Activated CD4-positive, CD25-positive, alpha-beta regulatory T cell treated with anti-CD3 and anti-CD28 coated beads, Interleukin-2, amount 50 U/mL, for 16 hours (primary cell): ENCODE measurements at places on chromosomes 11 and 22.

DNA sequence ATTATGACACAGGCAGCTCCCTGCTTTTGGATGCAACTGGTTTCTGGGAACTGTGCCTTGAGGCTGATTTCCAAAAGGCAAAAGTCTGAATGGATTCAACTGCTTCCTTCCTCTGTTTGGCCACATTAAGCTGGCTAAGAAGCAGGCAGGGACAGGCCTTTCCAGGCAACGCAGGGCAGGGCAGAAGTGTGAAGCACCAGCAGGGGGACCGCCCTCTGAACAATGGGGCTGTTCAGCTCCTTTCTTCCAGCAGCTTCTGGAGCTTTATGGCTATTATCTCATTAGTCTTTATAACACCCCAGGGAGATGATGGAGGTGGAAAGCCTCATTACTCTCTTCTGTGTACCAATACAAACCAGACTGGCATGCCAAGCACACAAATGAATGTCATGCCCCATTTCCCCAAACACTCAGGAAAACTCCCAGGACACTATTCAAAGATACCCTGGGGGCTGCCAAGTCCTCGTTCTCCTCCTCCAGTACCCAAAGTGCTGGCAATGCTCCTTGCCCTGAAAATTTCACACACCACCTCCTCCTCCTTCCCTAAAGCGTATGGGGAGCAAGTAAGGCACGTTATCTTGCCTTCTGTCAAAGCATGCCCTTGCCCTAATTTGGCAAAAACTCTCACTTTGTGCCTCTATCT, 21.3 kb downstream of the MORC2 start:
- no peak for DNase-seq

GRCh38 chr11:102576350-102576749, 45.8 kb upstream of the MMP7 start:
- DNase-seq: no peak

DNA sequence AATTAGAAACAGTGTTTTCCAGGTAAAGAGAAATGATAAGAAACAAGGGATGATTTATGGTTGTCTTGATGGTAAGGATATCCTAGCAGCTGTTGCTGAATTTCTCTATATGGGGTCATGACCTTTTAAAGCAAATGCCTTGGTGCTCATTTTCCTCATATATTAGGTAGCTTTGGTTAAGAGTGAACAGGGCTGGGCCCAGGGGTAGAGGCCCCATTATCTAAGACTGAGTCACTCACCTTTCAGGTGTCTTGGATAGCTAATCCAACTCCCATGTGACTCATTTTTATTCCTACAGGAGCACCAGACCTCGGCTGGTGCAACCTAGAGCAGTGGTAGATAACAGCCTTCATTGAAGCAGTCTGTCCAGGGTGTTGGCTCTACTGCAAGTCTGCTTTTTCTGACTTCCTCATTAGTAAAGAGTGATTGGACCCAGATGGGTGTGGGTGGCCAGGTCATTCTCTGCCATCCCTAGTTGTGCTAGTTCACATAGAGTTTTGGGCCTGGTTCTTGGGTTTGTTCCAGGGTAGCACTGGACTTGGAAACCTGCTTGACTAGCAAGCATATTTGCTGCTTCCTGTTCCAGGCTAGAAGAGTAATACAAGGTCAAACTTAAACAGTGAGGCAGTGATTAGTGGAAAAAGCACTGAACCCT, 37.4 kb downstream of the CTNND1 start:
- DNase-seq: no peak

- no peak for DNase-seq
Observed at GRCh38 chr11:126793596-126793995, 207.0 kb downstream of the KIRREL3 start.

DNA sequence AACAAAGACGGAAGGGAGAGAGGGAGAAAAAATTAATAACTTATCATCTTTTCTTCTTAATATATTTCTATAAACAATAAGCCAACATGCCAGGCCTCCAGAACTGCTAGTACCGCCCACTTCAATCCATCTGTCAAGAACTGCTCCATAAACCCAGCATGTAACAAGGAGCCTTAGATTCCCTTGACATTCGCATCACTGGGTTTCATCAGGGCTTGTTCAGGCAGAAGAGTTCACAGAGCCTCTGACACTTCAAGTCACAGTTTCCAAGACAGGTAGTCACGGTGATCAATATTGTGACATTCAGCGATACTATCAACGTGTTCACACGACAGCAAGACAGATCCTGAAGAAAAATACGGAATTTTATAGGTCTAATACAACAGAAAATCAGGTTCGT, 61.7 kb downstream of the LARGE2 start:
- no peak for DNase-seq

GRCh38 chr11:125190566-125190965, 26.0 kb downstream of the PKNOX2 start:
- DNase-seq: no peak

DNA sequence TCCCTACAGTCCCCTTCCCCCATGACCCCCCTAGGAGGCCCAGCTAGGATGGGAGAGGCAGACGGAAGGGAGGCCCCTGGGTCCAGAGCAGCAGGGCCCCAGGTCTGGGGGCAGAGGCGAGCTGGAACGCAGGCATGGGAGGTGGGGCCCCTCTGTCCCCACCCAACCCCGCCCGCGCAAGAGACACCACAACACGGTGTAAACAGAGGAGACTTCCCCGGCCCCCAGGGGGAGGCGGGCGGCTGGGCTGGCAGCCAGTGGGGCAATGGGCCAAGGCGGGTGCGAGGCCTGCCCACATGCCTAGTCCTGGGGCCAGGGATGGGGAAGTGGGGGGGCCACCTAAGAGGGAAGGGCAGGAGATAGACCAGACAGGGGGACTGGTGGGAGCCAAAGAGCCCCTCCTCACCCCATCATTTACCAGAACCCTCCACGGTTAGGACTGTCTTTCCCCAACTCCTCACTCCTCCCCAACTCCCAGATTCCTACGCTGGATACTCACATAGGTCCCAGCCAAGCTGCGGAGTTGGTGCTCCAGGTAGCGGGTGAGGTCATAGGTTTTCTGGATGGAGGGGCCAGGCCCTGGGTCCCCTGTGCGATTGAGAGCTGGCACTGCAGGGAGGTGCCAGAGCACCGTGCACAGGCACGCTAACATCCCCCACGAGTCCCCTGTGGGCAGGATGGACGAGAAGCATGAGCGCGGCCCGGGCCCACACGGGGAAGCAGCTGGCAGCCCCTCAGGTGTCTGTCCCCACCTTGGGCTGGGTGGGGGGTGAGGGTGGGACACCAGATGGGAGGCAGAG, 6.2 kb downstream of the CLCF1 start:
- DNase-seq: no peak

DNA sequence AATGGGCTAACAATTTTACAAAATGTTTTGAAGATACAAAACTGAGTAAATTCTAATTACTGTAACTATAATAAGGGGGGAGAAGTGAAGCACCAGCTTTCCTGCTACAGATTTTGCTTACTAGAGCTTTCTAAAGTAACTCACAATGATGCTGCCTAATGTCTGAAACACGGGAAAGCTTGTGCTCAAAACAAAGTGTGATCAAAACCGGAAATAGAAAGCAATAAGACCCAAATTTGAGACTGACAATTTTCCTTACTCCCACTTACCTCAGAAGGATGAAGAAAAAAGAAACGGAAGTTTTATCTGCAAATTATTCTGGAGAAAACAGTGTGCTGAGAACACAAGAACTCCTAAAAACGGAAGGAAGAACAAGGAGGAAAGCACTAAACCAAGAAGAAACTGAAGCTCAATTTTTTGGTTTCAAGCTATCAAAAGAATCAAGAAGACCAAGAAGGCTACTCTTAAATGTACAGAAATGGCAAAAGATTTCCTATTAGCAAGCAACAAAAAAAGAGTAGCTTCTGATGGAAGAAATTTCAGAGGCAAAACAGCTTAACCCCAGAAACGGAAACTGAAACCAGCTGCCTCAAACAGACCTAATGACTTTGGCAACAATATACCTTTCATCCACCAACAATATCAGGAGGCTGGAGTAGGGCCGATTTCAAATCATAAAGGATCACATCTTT, 33.4 kb downstream of the AMBRA1 start:
- no peak for DNase-seq

DNA sequence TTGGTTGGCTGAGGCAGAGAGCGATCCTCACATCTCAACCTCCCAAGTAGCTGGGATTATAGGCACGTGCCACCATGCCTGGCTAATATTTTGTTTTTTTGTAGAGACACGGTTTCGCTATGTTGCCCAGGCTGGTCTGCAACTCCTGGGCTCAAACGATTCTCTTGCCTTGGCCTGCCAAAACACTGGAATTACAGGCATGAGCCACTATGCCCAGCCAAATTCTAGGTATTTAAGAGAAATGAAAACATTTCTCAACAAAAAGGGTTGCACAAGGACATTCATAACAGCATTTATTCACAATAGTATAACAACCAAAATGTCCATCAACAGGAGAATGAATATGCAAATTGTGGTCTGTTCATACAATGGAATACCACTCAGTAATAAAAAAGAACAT, 31.7 kb upstream of the RBX1 start:
- DNase-seq: no peak

GRCh38 chr11:104891135-104891534, 7.1 kb downstream of the CASP12 start:
- DNase-seq: no peak

- no peak for DNase-seq
Observed at GRCh38 chr22:35697142-35697541, 20.5 kb upstream of the APOL5 start.

DNA sequence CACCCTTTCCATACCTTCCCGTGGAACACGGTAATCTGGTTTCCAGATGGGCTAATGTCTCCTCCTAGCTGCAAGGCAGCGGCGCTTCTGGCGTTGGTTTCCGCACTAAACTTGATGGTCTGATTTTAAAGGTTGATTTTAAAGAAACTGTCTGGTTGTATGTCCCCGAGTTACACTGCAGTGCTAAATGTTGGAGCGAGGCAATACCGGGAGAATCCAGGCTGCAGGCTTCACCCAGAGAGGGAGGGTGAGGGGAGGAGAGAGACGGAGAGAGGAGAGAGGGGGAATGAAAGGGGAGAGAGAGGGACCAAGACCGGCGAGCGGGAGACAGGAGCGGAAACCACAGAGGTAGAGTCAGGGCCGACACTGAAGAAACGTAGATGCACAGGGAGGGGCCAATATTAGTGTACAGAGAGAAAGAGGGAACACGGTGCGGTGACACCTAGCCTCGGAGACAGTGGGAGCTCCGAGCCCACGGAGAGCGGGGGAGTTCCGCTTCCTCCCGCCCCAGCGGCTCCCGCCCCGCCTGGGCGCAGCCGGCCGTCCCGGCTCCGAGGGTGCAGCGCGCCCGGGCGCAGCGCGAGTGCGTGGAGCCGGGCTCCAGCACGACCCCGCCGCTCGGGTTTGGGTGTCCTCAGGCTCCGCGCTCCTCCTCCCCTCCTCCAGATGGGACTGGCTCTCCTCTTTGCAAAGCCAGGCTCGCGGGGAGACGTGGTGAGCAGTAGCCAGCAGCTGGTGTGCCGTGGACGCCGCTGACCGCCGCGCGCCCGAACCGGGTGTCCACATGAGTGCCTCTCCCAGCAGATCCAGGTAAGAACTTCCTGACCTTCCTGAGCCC, 71.9 kb upstream of the GRAMD1B start:
- no peak for DNase-seq

GRCh38 chr22:25365491-25366261, 146.2 kb downstream of the CRYBB2 start:
- DNase-seq: no peak

GRCh38 chr11:97157221-97157740, 767.5 kb downstream of the JRKL start:
- no peak for DNase-seq

GRCh38 chr11:68325907-68326220, 13.5 kb downstream of the LRP5 start:
- DNase-seq: no peak

DNA sequence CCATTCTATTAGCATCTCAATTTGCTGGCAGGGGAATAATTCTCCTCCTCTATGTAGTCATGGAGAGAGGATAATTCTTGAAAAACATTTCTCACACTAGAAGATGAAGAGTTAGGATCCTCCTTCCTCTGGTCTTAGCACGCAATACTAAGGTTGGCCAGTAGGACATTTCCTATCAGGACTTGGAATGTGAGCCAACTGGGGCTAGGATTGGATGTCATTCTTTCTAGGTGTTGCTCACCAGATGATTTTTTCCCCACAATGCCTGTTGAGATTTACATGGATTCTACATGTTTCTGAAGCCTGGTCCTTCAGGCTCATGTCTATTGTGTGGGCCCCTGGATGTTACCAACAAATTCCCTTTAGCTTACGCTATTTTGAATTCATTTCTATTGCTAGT, 28.0 kb downstream of the SLN start:
- DNase-seq: no peak

GRCh38 chr11:130439160-130439519, 9.3 kb upstream of the ADAMTS15 start:
- DNase-seq: no peak

DNA sequence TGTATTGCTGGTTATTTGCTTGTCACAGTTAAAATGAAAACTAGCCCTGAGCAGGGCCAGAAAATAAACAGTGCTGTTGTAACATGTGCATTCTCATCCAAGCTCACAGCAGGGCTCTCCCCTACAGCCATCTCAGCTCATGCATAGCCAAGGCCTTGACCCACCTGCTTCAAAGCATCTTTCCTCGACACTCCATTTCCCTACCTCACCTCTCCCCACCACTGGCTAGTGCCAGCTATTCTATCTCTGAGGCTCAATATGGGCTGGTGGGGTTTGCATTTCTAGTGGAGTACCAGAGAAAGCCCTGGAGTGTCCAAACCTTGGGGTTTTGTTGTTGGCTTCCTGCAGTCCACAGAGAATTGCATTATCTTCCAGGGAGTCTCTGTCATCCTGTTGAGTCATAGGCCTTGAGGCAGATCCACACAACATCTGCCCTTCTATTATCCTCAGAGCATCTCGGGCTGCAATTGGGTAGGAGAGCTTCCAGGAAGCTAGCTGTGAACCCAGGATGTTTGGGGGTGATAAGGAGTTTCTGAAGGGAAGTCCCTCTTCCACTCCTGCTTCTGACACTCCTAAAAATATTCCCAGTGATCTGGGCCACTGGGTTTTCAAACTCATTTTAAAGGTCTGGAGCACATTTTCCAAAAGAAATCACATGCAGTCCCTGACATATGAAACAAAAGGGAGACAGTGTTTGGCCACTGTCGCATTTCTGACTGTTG, 36.1 kb upstream of the AMOTL1 start:
- DNase-seq: no peak

GRCh38 chr11:86784241-86784681, 16.1 kb upstream of the PRSS23 start:
- DNase-seq: no peak

- DNase-seq: no peak
Observed at GRCh38 chr11:17772704-17773600, 38.4 kb downstream of the KCNC1 start.

DNA sequence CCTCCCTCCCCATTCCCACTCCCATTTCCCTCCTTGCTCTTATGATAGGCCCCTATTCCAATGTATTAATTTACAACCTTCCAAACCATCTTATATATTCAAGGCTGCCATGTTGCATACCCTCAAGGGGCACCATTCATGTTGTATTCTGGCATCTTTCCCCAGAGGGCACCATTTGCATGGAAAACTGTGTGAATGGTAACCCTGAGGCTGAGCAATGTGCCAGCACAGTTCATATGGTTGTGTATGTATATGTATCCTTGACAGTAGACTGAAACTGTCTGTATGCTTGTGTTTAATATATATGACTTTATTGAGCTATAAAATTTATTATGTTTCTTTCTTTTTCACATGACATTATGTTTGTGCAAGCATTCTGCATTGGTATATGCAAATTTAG, 7.3 kb downstream of the RASSF10 start:
- no peak for DNase-seq

GRCh38 chr11:34091825-34092224, 13.6 kb upstream of the NAT10 start:
- no peak for DNase-seq
